ENCODE measurements at places on chromosomes 11 and 22. TPM values are rescaled to one million over a fixed set of nuclear protein-coding genes. Genes with fewer than 3 reads are reported as not detected.

OR51I1 gene
- 0.60 TPM for total RNA-seq

GSTT2B gene
- 1.4 TPM for total RNA-seq

SLC25A45 gene
- 0.95 TPM for total RNA-seq

LMO2 gene
- total RNA-seq, result under 0.01 TPM

PANX3 gene
- total RNA-seq, result not detected

TSPAN32 gene
- 0.47 TPM for total RNA-seq

SLC5A1 gene
- not detected for total RNA-seq

NRGN gene
- not detected for total RNA-seq

OR52E1 gene
- 0.16 TPM for total RNA-seq

UPK3A gene
- not detected for total RNA-seq

IFITM1 gene
- total RNA-seq, result 20.1 TPM

RAB36 gene
- total RNA-seq, result 2.7 TPM

MRGPRE gene
- total RNA-seq, result not detected

SLC37A2 gene
- 1.6 TPM for total RNA-seq

SHISA8 gene
- not detected for total RNA-seq

PDE2A gene
- not detected for total RNA-seq

MMP13 gene
- not detected for total RNA-seq

SPATA19 gene
- not detected for total RNA-seq

OR51B2 gene
- not detected for total RNA-seq

CRYBB3 gene
- total RNA-seq, result not detected

MUC2 gene
- not detected for total RNA-seq

KCNQ1OT1 gene
- total RNA-seq, result 3.9 TPM

SMIM35 gene
- total RNA-seq, result not detected

TMEM86A gene
- total RNA-seq, result 0.60 TPM

PRG3 gene
- not detected for total RNA-seq

TRIOBP gene
- 250 TPM for total RNA-seq

LAMTOR1 gene
- total RNA-seq, result 89.2 TPM

MMP3 gene
- 19.1 TPM for total RNA-seq

PGR gene
- total RNA-seq, result under 0.01 TPM

FOSL1 gene
- total RNA-seq, result 3.9 TPM

FOLH1 gene
- total RNA-seq, result not detected

CYTH4 gene
- 0.32 TPM for total RNA-seq

MS4A3 gene
- total RNA-seq, result not detected

TALDO1 gene
- 127 TPM for total RNA-seq

IRF7 gene
- total RNA-seq, result 4.9 TPM

FBLN1 gene
- total RNA-seq, result 957 TPM

LRRC51 gene
- 3.9 TPM for total RNA-seq

C11orf42 gene
- not detected for total RNA-seq

GRK3 gene
- total RNA-seq, result 0.94 TPM

TMPRSS4 gene
- 0.17 TPM for total RNA-seq

DMC1 gene
- total RNA-seq, result 6.9 TPM

OR8D4 gene
- not detected for total RNA-seq

MEI1 gene
- 0.17 TPM for total RNA-seq

SCN3B gene
- under 0.01 TPM for total RNA-seq

KRTAP5-7 gene
- not detected for total RNA-seq

MRGPRF gene
- total RNA-seq, result 28.7 TPM

NOX4 gene
- 0.26 TPM for total RNA-seq

TRPC6 gene
- 0.16 TPM for total RNA-seq

SDHAF2 gene
- 33.8 TPM for total RNA-seq

OR4A16 gene
- not detected for total RNA-seq

WT1 gene
- total RNA-seq, result not detected

ANKK1 gene
- total RNA-seq, result 0.17 TPM

C22orf15 gene
- 0.43 TPM for total RNA-seq

KDM4D gene
- total RNA-seq, result 0.09 TPM

BTG4 gene
- not detected for total RNA-seq

GTSE1 gene
- 0.95 TPM for total RNA-seq

MPPED2 gene
- total RNA-seq, result 2.5 TPM

LGALS12 gene
- total RNA-seq, result not detected

Measured in bronchial smooth muscle cell (primary cell).